Stimulated activated CD4-positive, alpha-beta T cell treated with anti-CD3 and anti-CD28 coated beads, TNF-alpha, amount 100 ng/mL, for 48 hours (primary cell): ENCODE measurements at places on chromosomes 2 and 18.

DNA sequence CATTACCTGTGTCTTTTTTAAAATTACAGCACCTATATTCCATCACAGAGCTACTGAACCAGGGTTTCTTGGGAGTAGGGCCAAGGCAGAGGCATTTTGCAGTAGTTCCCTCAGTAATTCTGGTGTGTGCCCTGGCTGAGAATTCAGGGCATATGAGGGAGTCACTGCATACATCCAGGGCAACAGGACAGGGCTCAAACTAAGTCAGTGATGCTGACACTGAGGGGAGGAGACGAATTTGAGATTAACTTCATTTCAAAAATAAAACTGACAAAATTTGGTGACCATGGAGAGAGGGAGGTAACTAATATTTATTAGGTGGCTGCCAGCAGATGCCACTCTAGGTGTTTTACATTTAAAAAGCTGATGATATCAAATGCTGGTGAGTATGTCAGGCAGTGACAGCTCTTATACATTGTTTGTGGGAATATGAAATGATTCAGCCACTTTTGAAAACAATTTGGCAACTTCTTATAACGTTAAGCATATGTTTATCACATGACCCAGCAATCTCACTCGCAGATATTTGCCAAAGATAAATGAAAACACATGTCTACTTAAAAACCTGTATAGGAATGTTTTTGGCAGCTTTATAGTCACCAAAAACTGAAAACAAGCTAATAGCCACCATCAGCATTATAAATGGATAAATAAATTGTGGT, 20.3 kb downstream of the STRADB start:
- no peak for DNase-seq

DNA sequence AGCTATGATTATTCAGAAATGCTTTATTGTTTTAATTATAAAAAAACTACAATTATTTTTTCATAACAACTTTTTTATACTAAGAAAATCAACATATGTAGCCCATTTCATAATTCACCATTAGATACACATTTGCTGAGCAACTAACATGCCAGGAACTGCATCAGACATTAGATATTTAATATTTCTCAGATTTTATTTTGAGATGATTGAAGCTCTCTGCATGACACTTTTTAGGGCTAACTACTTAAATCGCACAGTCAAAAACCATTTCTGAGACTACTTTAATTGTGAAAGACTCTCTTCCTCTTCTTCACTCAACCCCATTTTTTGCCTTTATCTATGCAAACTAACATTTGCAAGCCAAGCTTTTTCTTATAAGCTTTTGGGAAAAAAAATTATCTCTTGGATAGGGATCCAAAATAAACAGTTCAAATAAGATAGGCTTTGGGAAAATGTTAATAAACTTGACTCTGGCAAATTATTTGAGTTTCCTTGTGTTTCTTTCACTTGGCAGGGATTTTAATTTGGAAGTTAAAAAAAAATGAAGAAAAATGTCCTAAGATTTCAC, 9.1 kb upstream of the COL3A1 start:
- DNase-seq, result no peak

GRCh38 chr18:42275949-42276730, 321.1 kb downstream of the PIK3C3 start:
- DNase-seq, result no peak

- no peak for DNase-seq
Observed at GRCh38 chr2:28869494-28870145, 489 bp downstream of the TRMT61B start.

- DNase-seq, result no peak
Observed at GRCh38 chr2:218631837-218632236, 24.1 kb downstream of the PLCD4 start.

DNA sequence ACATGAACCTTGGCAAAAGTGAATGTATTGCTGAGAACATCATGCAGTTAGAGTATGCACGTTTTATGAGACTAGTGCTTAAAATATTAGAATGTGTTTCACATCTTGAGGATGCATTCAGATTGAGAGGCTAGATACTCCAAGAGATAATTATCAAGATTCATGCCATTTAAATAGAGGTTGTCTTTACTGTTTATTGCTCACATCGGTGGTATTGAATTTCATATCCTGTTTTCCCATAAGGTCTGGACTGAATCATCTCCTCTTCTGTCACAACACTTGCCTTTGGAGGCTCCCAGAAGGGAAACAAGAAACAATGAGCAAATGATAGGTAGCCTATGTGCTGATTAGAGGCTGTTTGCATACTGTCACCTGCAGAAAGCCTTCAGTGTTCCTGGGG, 83.8 kb downstream of the CLHC1 start:
- no peak for DNase-seq

DNA sequence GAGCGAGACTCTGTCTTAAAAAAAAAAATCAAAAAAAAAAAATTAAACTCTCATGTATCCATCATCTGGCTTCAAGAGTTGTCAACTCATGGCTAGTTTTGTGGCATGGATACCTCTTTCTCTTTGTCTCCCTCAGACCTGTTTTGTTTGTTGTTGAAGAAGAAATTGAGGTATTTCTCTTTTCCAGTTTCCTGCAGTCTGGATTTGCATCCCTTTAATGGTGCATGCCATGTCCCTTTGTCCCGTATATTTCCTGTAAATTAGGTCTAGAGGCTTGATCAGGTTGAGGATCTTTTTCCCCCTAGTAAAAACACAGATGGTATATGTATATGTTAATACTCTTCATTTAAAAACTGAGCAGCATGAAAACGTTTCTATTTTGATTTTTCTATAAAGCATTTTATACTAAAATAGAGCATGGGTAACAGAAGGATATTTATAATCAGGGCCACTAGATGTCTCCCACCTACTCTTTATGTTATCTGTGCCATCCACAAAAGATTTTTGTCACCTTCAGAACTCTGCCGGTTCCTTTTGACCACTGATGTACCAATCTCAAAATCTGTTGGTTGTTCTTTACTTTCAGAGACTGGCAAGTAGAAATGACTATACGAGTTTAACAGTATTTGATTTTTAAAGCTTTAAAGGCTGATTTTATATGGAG, 80.1 kb downstream of the GALNT1 start:
- DNase-seq, result no peak

- no peak for DNase-seq
Observed at GRCh38 chr18:3162181-3162580, 57.6 kb downstream of the MYOM1 start.

- DNase-seq, result no peak
Observed at GRCh38 chr2:222448748-222449181, 24.4 kb downstream of the SGPP2 start.

DNA sequence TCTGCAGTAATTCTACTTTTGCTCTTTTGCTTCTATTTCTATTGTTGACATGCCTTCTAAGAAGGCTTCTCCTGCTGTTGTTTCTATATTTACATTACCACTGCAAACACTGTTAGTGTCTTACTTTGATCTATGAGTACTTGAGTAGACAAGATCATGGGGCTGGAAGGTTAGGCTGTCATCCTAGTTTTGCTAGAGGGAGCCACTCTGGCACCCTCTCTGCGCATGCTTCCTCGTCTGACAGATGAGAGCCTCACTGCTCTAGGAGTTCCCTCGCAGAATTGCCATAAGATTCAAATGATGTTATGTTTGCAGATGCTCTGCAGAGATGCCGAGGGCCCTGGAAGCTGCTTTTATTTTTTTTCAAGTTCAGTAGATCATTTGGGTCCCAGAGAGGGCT, 185.6 kb downstream of the RNF144A start:
- no peak for DNase-seq

- DNase-seq, result no peak
Observed at GRCh38 chr18:8763611-8764010, 58.3 kb downstream of the MTCL1 start.

DNA sequence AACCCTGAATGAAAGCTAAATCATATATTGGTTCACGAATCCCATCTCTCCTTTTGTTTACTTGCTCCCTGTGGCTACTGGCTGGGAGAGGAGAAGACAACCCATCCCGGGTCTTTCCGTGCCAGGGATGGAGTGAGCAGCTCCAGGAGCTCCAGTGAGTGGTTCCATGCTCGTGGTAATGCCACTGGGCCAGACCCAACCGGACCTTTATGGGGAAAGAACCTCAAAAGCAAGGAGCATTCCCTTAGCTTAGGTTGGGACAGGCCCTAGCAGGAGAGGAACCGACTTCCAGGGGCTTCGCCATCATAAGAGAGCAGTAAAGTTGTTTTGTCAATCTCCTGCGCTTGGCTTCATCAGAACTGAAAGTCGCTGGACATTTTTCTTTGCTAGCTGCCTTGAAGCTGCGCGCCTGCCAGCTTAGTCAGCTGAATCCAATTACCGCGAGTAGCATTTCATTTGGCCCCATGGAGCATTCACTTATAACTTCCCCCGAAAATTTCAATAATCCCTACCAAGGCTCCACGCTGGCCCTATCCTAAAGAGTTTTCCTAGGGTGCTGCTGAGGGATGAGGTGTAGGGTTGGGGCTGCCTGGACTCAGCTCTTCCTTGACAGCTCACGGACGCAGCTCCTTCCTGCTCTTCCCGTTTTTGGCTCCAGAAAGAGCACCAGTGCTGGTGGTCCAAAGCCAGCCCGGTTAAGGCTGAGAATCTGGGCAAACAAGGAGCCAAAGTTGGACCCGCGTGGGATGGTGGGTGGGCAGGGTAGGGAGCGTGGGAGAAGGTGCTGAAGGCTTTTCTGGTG, 4.9 kb downstream of the HOXD3 start:
- DNase-seq, result no peak

DNA sequence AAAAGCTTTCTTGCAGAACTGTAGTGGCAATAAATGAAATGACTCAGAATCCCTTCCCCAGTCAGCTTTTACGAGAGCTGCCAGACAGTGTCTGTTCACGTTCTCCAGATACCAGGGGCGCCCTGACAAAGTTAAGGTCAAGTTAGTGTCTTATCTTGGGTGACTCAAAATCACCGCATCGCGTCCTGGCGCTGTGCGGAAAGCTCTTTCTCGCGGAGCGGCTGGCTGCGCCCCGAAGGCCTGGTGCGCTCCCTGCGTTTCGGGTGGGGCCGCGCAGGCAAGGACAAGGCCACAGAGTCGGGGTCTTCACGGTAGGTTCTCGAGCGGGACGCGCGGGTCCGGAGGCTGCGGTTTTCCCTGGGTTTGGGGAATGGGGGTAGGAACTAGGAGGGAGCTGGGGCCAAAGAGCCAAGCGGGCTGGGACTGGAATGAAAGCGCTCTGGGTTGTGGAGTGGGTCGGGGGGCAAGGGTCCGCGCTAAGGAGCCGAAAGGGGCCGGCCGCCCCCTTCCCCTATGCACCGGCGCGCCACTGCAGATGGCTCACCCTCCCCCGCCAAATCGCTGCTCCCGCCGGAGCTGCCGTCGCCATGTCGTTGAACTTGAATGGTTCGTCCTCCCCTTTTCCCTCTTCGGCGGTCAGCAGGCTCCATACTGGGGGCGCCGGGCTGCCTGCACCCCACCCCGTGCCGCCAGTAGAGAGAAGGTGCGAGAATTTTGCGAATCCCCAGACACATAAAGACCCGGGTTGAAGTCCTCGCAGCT, 2.6 kb upstream of the HOXD11 start:
- DNase-seq, result no peak

- no peak for DNase-seq
Observed at GRCh38 chr2:129821445-129821844, 158.0 kb upstream of the RAB6C start.

GRCh38 chr2:194735837-194736542, 921.0 kb upstream of the SLC39A10 start:
- no peak for DNase-seq

- DNase-seq, result no peak
Observed at GRCh38 chr18:37508207-37508606, 57.4 kb downstream of the CELF4 start.

- no peak for DNase-seq
Observed at GRCh38 chr2:231470246-231470900, 6.1 kb upstream of the NCL start.
